ENCODE measurements at places on chromosomes 5 and 9.

GRCh38 chr9:17764306-17764705 is 185.4 kb downstream of the SH3GL2 start:
- DNase-seq, result no peak

DNA sequence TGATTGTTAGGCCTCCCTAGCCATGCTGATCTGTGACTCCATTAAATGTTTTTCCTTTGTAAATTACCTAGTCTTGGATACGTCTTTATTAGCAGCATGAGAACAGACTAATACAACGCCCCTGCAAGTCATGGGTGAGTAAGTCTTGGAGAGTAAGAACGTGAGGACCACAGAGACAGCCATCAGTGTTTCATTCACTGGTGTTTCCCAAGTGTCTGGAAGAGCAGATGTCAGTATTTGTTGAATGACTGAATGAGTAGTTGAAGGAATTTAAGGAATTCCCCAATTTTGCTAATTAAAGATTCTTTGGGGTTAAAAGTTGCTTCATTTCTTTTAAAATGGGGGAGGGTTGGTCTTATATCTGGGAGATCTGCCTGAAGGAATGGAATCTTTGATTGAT is 178.8 kb downstream of the TRIO start:
- DNase-seq, result no peak

- no peak for DNase-seq
Observed at GRCh38 chr9:124725068-124725452, 46.1 kb downstream of the NR6A1 start.

DNA sequence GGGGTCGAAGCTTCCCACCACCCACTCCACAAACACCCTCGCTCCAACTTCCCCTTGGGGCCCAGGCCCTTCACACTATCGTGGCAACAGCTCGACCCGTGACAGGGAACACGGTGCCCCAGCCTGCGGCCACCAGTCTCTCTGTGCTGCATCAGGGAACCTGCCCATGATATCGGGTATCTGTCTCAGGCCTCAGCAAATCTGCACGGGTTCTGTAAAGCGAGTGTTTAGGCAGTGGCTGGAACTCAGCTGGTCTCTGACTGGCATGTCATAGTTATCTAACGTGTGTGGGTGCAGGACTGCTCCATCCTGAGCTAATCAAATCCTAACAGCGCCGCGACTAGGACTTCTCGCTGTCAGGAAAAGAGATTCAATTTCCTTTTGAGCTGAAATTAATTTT is 42.9 kb downstream of the DBH start:
- no peak for DNase-seq

GRCh38 chr5:117562647-117563046 is 988.0 kb upstream of the SEMA6A start:
- no peak for DNase-seq

DNA sequence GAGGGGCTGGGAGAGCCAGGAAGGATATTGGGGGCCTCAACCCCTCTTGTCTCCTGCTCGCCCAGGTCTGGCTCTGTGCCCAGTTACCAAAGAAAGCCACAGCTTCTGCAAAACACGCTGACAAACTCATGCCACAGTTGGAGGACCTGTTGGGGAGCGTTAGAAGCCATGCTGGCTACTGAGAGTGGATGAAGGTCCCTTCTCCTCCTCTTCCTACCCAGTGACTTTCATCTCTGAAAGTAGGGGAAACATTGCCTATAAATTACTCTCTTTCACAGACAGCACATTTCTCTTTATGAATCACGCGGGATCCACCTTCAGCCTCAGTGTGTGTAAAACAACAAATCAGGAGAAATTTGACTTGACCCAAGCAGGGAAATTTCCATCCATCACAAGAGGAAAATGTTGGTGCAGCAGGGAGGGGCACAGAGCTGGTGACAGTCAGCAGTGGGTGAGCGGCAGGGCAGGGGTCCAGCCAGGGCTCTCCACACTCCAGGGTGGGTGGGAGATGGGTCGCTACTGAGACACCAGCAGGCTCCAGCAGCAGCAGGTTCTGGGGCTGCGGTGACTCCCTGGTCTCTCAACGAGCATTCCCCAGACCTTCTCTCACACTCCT is 181.9 kb downstream of the FGF18 start:
- DNase-seq, result peak; percentile 14

- no peak for DNase-seq
Observed at GRCh38 chr9:79807971-79808370, 236.2 kb downstream of the TLE4 start.

- DNase-seq, result no peak
Observed at GRCh38 chr9:104784098-104784497, 20.2 kb downstream of the NIPSNAP3B start.

- DNase-seq, result no peak
Observed at GRCh38 chr9:135139366-135139959, 52.0 kb downstream of the OLFM1 start.

- no peak for DNase-seq
Observed at GRCh38 chr5:143393524-143393923, 10.0 kb downstream of the NR3C1 start.

- DNase-seq, result no peak
Observed at GRCh38 chr9:21542787-21543186, 60.7 kb upstream of the IFNE start.

DNA sequence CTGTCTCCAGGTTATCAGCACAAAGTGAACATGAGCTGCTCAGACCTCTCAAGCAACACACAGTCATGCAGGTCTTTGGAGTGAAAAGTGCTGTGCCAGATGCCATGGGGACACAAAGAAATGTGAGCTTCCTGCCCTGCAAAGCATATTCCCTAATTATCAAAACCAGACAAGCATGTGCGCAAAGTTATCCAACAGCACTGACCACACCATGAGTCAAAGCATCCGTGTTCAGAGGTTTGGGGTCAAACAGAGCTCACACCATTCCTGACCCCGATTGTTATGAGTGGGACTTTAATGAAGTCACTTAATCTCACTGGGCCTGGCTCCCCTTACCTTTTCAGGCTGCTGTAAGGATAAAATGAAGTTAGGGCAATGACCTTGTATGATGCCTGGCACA is 138.5 kb downstream of the SLIT3 start:
- no peak for DNase-seq

DNA sequence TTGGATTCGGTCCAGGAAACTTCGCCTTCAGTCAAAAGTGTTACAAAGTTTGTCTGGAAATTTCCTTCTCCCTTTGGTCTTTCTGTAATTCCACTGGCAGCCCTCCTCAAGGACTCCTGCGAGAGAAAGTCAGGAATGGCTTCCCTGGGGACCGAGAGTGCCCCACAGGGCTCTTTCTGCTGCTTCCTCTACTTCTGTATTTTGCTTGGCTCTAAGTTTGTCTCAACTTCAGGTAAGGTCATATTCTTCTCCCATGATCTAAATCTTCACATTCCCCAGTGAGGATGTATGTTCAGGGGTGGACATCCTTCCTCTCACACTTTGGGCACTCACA is 10.3 kb upstream of the RIOK2 start:
- DNase-seq, result no peak

GRCh38 chr5:110896901-110897300 is 158.1 kb downstream of the SLC25A46 start:
- no peak for DNase-seq
